ENCODE measurements at places on chromosomes 4 and X.

DNA sequence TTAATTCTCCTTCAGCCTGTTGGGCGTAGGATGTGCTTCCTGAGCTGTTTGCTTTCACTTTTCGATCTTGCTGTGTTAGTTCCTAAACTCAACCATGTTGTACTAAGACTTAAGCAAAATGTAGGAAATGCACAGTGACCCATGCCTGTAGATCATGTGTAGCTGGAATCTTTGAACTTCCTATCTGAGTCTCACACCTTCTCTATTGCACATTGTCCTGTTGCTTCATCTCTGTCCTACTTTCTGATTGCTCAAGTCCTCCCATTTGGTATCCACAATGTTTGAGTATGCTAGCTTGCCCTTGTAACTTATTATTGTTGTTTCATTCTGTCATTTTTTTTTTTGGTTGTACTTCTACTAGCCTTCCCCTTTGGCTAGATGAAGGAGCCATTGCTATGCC lies 239.6 kb downstream of the PPP1R2C start:
- no peak for DNase-seq

GRCh38 chr4:185346975-185347601 lies 48.6 kb downstream of the LRP2BP start:
- DNase-seq: no peak

GRCh38 chr4:178415925-178416324 lies 973.7 kb upstream of the AGA start:
- DNase-seq: no peak

DNA sequence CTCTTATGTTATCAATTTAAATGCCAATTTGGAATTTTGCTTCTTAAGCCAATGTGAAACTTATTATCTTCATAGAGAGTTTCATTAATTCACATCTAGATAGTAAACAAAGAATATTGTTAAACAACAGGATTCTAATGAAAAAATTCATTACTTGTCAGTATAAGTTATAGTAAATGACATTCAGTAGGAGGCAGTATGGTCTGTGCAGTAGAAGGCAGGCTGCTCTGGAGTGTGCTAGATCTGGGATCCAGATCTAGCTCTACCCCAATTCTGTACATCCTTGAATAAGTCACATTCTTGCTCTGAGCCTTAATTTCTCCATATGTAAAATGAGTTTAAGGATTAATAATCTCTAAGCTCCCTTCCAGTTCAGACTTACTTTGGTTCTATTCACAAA lies 202.7 kb upstream of the POU3F4 start:
- DNase-seq: no peak

DNA sequence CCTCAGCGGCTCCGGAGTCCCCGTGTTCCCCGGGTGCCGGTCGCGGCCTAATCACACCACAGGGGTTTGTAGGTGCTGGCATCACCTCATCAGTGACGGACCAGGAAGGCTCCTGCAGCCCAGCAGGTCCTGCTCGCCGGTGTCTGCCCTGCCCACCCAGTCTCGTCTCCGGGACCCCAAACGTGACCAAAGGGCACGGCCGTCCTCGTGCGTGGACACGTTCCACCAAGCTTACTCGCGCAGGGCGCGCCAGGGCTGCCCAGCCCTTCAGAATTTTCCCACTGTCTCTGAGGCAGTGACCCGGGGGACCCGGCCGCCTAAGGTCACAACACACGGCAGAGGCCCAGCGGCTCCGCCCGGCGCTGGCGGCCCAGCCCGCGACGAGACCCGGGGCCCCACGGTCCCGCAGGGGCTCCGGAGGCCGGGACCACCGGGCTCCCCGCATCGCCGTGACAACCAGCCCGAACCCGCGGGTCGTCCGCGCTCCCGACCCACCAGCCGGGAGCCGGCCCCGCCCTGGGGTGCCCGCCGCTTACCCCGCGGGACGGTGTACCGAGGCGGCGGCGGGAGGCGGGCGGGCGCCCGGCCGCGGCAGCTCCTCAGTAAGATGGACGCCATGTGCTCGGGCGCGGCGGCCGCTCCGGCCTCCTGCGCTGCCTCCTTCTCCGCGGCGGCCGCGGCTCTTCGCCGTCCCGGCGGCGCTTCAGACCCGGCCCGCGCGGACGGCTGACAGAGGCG lies 454 bp downstream of the LETM1 start:
- DNase-seq: no peak

GRCh38 chrX:47174846-47175587 lies 18.6 kb upstream of the UBA1 start:
- DNase-seq: no peak

- no peak for DNase-seq
These were observed 47.0 kb upstream of the GPC3 start for GRCh38 chrX:134032441-134032840.

DNA sequence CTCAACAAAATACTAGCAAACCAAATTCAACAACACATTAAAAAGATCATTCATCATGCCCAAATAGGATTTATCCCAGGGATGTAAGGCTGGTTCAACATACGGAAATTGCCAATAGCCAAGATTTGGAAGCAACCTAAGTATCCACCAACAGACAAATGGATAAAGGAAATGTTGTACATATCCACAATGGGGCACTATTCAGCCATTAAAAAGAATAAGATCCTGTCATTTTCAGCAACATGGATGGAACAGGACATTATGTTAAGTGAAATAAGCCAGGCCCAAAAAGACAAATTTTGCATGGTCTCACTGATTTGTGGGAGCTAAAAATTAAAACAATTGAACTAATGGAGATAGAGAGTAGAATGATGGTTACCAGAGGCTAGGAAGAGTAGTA lies 82.0 kb upstream of the FAM241A start:
- no peak for DNase-seq

DNA sequence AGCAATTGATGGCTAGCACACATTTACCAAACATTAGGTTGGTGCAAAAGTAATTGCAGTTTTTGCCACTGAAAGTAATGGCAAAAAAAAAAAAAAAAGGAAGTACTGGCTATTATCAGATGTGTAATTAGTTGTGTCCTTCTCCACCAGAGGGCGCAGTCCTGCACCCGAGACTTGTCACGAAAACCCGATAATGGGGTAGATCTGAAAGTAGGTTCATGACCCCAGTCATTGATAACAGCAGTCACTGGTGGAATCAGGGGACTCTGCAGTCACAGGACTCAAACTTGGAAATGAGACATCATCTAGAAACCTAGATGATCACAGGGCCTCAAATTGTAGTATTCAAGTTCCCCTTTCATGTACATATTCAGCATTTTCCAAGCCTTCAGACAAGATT lies 13.1 kb upstream of the ACOT9 start:
- DNase-seq: peak; percentile 64

GRCh38 chr4:129110931-129111330 lies 15.0 kb downstream of the C4orf33 start:
- DNase-seq: no peak

DNA sequence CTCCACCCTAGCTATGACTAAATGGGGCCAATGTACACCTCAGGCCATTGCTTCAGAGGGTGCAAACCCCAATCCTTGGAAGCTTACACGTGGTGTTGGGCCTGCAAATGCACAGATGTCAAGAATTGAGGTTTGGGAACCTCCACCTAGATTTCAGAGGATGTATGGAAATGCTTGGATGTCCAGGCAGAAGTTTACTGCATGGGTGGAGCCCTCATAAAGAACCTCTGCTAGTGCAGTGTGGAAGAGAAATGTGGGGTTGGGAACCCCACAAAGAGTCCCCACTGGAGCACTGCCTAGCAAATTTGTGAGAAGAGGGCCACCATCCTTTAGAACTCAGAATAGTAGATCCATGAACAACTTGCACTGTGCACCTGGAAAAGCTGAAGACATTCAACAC lies 284.1 kb downstream of the ANTXR2 start:
- no peak for DNase-seq

- DNase-seq: no peak
These were observed 83.6 kb downstream of the CHM start for GRCh38 chrX:85963736-85964135.

- no peak for DNase-seq
These were observed 156.3 kb downstream of the GASK1B start for GRCh38 chr4:158016511-158016910.

DNA sequence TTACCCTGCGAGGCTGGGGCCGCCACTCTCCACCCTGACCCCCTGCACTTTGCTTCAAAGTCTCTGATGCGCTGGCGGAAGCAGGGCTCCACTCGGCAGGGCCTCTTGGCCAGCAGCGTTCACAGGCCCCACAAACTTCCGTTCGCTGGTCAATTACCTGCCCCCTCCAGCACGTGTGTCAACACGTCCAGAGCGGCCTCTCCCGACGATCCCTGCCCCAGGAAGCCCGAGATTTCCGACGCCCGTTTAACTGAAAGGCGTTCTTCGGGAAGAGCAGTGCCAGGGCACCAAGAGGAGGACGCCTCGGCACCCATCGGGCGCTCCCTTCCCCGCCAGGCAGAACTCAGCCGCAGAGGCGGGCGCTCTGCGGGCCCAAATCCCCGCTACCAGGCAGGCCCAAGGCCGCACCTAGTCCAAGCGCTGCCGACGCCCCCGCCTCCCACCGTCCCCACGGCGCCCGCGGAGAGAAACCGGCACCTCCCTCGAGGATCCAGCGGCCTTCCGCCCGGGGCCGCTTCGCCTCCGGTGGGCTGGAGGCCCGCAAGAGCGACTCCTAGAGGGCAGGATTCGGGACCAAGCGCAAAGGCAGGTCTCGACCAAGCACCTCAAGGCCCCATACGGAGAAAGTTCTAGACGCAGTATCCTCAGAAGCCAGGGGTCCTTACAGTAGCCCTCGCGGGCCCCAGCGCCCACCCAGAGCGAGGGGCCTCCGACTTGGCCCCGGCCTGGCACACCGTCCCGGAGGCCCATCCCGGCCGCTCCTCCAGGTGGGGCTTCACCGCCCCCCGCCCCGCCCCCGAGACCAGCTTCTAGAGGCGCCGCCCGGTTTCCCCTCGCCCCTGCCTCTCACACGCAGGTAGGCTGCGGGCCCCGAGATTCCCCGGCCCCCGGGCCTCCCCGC lies 586 bp downstream of the BCAP31 start:
- DNase-seq: peak; percentile 51

GRCh38 chr4:94298725-94299252 lies 43.8 kb downstream of the HPGDS start:
- no peak for DNase-seq

DNA sequence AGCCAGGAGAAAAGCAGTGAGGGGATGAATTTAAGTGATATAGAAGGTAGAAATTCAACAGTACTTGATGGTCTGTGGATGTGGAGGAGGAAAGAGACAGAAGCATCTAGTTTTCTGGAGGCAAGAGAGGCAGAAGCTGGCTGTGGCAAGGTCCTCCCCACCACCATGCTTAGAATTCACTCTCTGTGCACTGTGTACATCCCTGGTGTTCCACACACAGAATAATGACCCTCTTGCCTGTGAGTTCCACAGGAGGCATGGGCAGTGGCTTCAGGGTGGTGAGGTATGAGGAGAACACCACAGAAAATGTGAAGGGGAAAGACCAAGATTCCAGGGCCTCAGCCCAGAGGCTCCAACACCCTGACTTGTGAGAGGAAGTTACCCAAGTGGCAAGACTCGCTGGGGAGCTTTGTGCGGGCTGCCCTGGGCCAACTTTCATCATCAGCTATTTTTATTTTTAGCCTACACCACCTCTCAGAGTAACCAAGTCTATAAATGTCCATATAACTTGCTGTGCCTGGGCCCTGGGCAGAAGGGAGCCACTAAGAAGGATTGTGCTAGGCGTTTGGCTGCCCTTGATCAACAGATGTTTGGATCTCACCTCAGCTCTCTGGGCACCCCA lies 7.8 kb upstream of the INTS6L start:
- no peak for DNase-seq

GRCh38 chr4:76905521-76905920 lies 7.6 kb upstream of the SOWAHB start:
- no peak for DNase-seq

GRCh38 chr4:152044331-152045036 lies 283.7 kb upstream of the GATB start:
- DNase-seq: no peak

DNA sequence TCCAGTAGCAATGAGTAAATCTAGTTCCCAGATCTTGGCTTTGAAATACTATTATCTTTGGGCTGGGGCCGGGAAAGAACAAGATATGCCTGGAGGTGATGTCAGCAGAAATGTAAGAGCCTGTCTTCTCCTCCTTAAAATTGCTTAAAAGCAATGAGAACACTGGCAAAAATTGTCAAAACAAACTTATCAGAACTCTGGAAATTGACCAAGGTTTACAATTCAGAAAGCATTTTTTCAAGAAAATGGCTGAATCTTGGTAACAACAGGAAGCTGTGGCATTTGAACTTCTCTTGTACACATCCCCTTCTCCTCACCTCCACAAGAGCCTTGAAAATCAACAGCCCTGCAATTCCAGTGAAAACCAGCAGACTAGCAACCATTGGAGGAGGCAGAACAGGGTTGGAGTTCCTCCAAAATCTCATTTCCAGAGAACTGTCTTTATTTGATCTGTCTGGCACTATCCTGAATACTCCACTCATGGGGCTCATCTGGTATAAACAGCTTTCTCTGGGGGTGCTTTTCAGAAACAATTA lies 13.5 kb downstream of the TIMP1 start:
- no peak for DNase-seq

DNA sequence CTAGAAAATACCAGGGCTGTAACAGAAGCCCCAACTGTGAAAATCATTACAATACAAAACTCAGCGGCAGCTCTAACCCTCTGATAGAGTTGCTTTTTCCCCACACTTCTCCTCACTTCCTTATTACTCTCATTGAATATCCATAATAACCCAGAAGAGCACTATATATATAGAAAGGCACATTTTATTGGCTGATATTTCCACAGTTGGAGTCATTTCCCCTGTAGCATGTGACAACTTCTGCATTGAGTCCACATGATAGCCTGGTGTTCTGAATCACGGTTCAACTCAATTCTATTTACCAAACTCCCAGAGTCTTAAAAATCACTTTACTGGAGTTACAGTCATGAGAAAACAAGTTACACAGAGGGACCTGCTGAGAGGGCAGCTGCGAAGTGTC lies 46.6 kb upstream of the NWD2 start:
- no peak for DNase-seq

GRCh38 chrX:43176686-43177085 lies 398.7 kb upstream of the PPP1R2C start:
- no peak for DNase-seq

DNA sequence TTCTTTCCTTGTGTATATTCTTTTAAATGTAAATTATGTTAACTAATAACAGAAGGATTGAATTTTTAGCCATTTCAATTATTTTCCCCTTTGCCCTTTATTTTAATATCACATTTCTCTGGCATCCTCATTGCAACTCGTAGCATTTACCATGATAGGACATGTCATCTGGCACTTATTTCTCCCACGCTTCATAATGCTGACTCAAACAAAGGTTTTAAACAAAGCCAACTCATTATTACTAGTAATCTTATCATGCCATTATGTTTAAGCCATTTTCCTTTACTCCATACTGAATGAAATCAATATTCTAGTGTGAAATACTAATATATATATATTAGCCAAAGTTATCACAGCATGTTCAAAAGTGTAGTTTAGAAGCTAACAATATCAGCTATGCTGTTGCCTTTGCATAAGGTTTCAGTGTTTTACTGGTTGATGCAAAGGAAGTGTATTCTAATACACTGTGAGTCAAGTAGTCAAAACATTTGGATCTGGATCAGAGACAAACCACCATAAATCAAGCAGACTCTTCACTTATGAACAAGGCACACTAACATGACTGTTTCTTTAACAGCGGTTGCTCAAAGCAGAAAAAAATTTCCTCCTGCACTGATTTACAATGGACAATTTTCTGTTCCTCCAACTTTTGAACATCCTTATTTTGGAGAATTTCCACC lies 281.6 kb downstream of the SLC7A11 start:
- DNase-seq: no peak

GRCh38 chrX:49991758-49992157 lies 69.4 kb downstream of the CLCN5 start:
- DNase-seq: no peak

GRCh38 chr4:167581449-167581965 lies 347.2 kb upstream of the SPOCK3 start:
- no peak for DNase-seq
